Stimulated activated naive CD8-positive, alpha-beta T cell treated with anti-CD3 and anti-CD28 coated beads, Interleukin-15, amount 100 ng/mL, for 72 hours (primary cell): ENCODE measurements at places on chromosomes 7 and 10.

GRCh38 chr10:132971448-132972148 is 29.2 kb upstream of the CFAP46 start:
- DNase-seq = no peak

- DNase-seq = no peak
Observed at GRCh38 chr10:43647576-43647975, 1.1 kb downstream of the ZNF32 start.

GRCh38 chr10:48611133-48611532 is 6.3 kb upstream of the ARHGAP22 start:
- DNase-seq = no peak

DNA sequence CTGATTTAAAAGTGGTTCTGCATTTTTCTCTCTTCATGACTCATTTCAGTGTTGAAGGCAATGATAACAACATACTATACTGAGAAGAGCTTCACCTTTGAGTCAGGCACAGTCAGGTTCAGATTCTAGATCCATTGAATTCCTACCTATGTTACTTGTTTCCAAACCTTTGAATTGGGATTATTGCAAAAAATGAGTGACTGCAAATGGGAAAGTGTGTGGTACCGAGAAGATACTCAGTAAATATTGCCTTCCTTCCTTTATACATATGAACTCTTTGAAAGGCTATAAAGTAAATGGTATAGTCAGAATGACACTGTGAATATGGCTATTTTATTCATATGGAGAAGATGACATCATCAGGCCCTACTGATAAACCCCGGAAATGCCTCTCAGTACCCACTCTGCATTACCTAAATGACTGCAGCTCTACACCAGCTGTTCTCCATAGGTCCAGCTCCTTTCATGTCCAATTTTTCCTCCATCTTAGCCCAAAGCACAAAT is 66.7 kb upstream of the FGL2 start:
- DNase-seq = no peak

DNA sequence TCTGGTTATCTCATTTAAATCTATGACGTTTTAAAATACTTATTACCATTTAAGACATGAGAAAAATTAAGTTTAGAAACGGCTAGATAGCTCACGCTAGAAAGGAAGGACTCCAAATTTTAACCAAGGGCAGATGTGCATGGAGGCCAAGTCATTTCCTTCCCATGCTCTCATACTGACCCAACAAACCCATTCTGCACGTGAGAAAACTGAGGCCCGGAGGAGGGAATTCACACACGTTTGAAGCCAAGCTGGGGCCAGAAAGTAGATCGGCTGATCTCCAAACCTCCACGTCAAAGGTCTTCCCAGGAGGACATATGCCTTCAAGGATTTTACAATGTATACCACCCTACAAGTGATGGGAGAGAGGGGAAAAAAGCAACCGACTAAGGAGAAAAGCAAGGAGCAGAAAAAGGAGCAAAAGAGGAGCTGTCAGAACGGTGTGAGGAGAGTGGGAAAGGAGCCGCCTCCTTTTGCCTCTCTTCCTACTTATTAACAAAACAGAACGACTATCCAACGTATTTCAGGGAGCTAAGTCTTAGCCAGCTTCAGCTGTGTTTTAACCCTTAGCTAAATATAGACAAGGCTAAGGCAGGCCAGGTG is 645 bp upstream of the SIRT1 start:
- no peak for DNase-seq

DNA sequence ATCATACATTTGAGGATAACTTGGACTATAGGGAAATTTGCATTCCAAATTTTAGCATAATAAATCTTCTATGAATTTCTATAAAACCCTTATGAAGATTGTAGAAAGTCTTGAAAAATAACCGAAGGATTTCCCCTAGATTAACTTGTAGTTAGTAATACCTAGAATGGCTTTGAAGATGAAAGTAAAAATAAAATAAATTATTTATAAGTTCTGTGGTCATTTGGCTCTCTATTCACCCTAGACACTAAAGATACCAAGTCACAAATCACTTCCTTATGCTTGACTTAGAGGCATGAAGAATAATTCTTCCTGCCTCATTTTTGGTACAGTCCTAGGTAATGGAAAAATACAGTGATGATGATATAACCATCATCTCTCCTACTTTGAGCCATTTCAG is 79.3 kb downstream of the CSTF2T start:
- no peak for DNase-seq
